ENCODE measurements at places on chromosomes 5 and 9.

GRCh38 chr9:82410866-82411265 lies 422.3 kb downstream of the SPATA31D1 start:
- no peak for DNase-seq

DNA sequence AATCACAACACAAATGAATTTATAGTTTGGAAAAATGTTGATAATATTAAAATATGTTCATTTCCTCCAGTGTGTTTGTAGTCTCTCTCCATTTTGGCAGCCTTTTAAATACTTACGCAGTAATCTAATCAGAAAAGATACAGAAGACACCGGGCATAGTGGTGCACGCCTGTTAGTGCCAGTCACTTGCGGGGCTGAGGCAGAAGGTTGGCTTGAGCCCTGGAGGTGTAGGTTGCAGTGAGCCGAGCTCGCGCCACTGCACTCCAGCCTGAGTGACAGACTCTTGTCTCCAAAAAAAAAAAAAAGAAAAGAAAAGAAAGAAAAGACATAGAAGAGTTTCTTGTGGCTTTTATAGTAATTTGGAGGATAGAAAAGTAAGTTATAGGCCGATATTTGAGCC lies 41.9 kb downstream of the NDFIP1 start:
- no peak for DNase-seq

- DNase-seq, result no peak
Measured at GRCh38 chr9:7520396-7520795, 279.2 kb downstream of the DMAC1 start.

DNA sequence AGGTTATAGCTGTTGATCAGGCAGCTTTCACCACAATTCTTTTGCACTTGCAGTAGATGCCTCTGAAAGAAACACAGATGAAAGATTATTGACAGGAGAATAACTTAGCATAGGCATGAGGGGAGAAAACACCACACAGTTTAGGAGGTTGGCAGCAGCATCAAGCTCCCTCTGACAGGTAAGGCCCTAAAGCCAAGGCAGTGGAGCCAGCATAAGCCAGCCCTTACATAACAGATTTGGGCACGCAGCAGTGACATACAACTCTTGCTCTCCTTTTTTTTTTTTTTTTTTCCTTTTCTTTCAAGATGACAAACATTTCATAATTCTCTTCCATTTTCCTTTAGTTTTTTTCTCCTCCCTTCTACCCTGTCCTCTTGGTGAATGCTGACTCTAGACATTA lies 257.6 kb upstream of the ADAMTSL1 start:
- DNase-seq, result no peak

- DNase-seq, result no peak
Measured at GRCh38 chr5:2139478-2139877, 256.8 kb upstream of the IRX4 start.

DNA sequence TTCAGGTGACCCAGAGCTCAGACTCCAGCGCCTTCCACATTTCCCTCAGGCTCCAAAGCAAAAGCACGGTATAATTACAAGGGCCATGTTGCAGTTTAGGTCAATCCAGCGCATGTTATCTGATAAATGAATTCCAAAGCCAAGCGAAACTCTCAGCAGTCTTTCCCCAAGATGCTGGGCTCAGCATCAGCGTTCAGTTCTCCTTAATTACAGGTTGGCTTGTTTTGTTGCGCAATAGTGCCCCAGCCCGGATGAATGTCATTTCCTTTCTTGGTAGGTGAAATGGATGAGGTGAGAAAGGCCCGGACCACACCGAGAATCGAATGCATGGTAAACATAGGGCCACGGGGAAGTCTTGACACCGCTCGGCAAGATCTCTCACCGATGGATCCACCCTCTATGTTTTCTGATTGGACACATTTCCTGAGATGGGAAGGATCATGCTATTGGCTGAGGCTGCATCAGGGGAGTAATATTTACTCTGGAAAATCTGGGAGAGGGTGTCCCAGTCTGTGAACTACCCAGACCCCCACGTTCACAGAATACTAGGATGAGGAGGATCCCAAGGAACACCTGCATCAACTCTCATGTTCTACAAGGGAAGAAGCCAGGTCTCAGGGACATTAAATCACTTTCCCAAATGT lies 221.2 kb upstream of the ANKRD55 start:
- DNase-seq, result no peak

- no peak for DNase-seq
Measured at GRCh38 chr9:86217076-86217755, 42.2 kb downstream of the C9orf153 start.

- DNase-seq, result no peak
Measured at GRCh38 chr5:158392753-158393152, 533.8 kb upstream of the CLINT1 start.

DNA sequence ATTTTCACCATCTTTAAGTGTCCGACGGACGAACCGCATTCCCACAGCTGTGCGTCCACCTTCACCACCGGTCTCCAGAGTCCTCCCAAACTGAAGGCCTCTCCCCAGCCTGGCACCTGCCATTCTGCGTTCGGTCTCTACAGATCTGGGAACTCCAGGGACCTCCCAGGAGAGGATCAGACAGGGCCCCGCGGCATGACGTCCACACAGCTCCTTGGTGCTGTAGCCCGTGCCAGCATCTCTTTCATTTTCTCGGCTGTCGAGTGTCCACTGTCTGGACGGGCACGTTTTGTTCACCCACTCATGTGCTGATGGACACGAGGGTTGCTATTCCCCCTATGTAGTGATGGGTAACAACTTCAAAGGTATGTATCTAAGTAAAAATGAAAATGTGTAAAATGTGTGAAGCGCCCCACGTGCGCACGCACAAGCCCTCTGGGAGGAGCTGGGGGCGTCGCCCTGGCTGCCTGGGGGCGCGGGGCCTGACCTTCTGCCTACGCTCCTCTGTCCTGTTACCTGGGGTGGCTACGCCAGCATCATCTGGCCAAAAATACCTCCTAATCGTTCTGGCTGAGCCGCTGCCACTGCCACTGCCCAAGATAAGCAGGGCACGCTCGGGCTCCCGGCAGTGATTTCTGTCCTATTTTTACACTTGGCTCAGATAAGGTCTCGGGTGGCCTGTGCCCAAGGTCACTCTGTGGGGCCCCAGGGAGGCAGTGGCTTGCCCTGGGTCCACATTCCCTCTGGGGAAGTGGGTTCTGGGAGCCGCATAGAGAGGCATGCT lies 10.8 kb upstream of the SLC12A7 start:
- no peak for DNase-seq

DNA sequence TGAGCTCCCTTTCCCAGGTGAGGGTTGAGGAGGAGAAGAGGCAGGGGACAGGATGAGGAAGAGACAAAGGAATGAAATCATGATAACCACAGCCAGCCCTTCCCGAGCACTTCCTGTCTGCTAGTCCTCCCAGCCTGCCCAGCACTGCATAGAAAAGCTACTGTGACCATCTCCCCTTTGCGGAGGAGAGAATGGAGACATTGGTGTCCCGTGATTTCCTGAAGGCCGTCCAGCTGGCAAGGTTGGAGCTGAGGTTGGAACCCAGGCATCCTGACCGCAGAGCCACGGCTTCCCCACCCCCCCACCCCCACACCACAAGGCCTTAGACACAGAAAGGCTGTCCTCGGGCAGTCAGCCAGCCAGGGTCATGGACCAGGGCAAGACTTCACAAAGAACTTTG lies 131.1 kb upstream of the ICE1 start:
- DNase-seq, result no peak

- no peak for DNase-seq
Measured at GRCh38 chr5:115348175-115348574, 51.7 kb upstream of the CCDC112 start.

DNA sequence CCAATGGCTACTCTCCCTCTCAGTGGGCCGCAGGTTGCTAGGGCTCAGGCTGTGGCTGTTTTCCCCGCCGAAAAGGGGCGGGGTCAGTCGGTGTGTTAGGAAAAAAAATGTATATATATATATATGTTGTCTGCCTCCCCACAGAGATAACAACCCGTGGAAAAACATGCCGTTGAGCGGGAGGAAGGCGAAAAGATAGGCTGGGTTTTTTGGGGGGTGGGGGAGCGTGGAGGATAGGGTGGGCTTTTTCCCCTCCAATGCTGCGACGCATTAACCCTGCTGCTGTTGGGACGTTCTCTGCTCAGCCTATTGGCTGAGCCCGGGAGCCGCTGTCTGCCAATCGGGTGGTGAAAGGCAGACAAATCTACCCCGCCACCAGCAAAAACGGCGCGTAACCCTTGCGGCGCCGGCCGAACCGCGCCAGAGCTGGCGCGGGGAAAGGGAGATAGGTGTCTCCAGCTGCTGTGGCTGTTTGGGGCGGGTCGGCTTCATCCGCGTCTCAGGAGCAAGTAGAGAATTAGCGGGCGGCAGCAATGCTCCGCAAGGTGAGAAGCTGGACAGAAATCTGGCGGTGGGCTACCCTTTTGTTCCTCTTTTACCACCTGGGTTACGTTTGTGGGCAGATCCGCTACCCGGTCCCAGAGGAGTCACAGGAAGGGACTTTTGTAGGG lies at the start of gene PCDHGC4:
Gene PCDHGC4 (plus strand): TSS at position 390 of the 671 bp plus-strand sequence. CDS start 144 bp downstream, at position 534.
- no peak for DNase-seq

- DNase-seq, result no peak
Measured at GRCh38 chr5:66513130-66513529, 83.1 kb upstream of the MAST4 start.

GRCh38 chr5:158722940-158723339 lies 376.8 kb downstream of the EBF1 start:
- no peak for DNase-seq

- DNase-seq, result no peak
Measured at GRCh38 chr9:76603931-76604570, 145.1 kb downstream of the GCNT1 start.

DNA sequence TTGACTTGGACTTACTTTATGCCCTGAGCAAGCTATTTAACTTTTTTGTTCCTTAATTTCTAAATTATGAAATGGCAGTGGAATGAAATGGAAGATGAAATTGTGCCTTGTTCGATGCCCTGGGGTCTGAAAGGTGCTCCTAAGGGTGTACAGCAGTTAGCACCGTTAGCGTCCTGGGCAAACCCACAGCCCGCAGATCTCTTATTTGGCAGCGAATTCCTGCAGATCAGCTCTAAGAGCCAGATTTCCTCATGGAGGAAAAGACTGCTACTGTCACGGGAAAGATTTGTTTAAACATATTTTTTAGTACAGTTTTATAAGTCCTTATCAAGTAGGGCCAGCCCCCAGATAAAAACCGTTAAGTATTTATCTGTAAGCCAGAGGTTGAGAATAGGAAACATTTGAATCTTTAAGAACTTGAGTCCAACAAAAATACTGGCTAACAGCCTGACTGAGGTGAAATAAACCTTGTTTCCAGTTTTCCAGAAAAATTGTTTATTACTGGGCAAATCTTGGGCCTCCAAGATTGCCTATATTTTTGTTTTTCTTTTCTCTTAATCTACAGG lies 216.5 kb upstream of the DMRT1 start:
- no peak for DNase-seq
